ENCODE measurements at places on chromosomes 7 and 10.

DNA sequence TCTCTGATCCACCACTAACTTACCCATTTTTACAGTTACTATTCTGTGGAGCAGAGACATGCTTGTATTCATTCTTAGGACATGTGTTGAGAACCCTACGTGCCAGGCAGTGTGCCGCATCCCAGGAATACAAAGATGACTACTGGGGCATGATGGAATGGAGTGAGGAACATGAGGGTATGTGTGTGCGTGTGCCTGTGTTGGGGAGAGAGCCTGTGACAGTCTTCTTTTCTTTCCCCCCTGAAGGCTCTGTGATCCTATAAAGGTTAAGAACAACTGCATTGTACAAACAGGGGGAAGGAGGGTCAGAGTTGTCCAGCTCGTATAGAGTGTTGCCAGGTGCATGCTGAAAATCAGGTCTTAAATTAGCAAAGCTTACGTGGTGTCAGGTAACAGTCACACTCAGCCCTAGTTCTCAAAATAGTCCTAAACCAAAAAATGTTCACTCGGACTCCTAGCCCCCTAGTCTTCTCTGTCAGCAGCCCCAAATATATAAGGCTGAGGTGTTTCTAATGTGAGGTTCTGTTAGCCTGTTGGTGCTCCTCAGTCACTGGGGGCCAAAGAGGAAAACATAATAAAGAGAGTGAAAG lies 161.9 kb downstream of the CELF2 start:
- DNase-seq: no peak

- DNase-seq: no peak
These were observed 152.1 kb upstream of the RHOBTB1 start for GRCh38 chr10:61096056-61096455.

GRCh38 chr10:73589563-73590126 lies 1.5 kb downstream of the USP54 start:
- no peak for DNase-seq

GRCh38 chr7:97798046-97799019 lies 66.4 kb downstream of the TAC1 start:
- DNase-seq: no peak

DNA sequence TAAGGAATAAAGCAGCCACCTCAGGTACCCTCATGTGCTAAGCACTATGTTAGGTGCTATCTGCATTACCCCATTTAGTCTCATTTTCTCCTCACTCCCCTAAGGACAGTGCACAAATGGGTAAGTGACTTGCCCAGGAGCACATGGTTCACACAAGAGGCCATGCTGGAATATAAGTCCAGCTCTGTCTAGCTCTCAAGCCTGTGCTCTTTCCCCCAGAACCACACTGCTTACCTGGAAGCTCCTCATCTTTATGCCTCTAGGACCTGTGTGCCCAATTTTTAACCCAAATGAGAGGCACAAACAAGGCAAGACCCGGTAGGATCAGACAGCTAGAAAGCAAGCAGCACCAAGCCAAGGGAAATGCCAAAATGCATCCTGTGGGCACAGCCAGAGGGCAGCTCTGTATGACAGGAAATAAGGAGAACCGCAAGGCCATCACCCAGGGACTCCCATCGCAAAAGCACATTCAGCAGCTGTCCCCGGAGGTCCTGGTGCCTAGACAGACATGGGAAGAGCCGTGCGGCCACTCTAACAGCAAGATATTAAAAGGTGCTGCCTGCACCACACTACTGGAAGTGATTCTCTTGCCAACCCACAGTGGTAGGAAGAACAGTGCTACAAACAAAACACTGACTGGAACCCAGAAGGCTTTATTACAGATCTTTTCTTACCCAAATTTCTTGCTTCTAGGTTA lies 88.1 kb downstream of the GSAP start:
- no peak for DNase-seq

- DNase-seq: no peak
These were observed 32.0 kb downstream of the SFMBT2 start for GRCh38 chr10:7378602-7379403.

DNA sequence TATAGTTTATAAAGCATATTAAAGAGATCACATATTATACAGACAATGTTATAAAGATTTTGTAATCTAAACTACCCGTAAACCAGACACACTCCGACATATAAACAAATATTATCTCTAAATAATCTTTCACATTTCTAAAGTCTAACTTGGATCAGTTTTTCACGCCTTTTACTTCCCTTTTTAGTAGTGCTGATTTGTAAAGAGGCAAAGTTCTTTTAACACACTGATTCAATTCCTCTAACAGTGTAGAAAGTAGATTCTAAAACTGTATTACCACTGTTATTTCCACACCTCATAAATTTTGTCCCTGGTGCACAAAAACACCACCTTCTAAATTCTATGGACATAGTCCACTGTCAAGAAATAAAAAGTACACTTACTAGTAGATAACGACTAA lies 230.9 kb downstream of the DOCK4 start:
- no peak for DNase-seq

DNA sequence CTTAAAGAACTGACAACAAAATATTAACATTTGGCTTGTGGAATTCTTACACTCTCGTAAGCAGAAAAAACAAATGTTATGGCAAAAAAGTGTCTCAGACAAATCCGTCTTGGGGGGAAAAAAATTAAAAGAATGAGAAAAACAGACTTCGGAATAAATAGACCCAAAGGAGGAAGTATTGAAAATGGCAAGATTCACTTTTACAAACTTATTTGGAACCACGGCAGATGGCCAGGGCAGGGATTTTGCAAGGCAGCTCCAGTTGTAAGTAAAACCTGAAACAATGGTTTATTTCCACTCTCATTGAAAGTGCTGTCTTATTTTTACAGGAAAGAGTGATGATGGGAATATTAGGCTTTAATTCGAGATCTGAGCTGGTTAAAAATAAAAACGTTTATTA lies 1.5 kb upstream of the ZNF438 start:
- DNase-seq: no peak

DNA sequence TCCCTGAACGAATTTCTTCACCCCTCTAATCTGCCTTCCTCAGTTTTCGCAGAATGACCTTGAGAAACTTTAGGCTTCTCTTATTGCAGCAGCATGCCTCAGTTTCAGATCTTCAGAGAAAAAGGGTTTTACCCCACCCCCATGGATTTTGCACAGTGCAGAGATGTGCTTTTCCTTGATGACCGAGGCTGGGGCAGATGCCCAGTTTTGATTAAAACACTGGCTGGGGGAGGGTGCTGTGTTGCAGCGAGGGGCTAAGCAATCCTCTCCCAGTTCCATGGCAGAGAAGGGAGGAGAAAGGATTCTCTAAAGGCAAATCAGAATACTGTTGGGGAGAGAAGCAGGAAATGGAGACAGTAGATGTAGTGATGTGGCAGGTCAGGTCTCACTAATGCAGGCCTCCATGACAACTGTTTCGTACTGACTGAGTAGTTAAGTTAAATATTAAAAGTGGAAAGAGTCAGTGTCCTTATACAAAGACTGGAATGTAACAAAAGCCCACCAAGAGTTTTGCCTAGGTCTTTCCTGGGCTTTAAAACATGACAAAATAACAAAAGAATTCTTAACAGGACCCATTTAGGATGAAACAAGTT lies 50.8 kb upstream of the PDZD8 start:
- no peak for DNase-seq

DNA sequence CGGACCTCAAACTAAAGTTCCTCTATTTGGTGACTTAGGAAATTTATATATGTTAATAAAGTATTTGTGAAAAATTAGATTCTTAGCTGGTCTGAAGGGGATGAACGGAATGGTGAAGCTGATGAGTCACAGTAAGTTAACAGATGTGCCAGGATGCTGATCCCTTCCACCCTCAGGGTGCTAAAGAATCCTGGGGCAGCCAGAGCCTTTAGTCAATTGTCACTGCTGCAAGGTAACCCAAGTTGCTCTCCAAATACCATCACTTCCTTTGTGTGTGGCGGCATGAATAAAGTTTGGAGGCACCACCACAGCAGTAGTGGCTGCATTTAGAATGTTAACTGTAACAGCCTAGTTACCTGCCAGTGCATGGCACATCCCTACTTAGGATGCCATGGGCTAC lies 222.6 kb upstream of the PPP1R3A start:
- DNase-seq: no peak

GRCh38 chr10:76311752-76312636 lies 880.6 kb downstream of the LRMDA start:
- no peak for DNase-seq

GRCh38 chr10:132632851-132633684 lies 95.5 kb downstream of the INPP5A start:
- no peak for DNase-seq

- no peak for DNase-seq
These were observed 44.5 kb downstream of the PRTFDC1 start for GRCh38 chr10:24907956-24908355.

- DNase-seq: peak; percentile 82
These were observed 461.9 kb upstream of the KLF6 start for GRCh38 chr10:4246881-4247358.

GRCh38 chr10:71138166-71138830 lies 74.1 kb upstream of the UNC5B start:
- no peak for DNase-seq

- DNase-seq: no peak
These were observed 115.7 kb downstream of the TPK1 start for GRCh38 chr7:144720149-144720548.

- no peak for DNase-seq
These were observed 34.8 kb downstream of the TFPI2 start for GRCh38 chr7:93855797-93856196.

DNA sequence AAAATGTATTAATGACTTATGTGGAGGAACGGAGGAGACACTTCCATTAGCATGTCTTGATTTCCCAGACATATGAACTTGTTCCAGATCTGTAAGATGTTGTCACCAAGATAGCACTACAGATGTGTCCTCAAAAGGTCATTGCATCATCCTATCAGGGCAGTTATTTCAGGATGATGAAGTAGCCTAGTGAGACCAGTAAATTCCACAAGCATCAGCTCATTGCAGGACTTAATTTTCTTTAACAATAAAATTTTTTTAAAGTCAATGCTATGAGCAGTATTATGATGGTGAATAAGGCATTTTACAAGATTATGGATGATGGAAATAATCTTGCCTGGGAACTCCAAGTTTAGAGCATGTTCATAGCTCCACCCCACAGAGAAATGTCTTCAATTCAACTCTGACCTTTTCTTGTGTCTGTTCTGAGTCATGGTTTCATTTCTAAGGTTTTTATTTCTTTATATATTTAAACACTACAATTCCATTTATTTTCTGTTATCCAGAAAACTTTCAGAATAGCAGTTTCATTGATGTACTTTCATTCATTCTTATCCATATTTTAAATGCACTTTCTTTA lies 1203.3 kb upstream of the CELF2 start:
- peak; percentile 54 for DNase-seq

Data from BJ (cell line).